ENCODE measurements at places on chromosomes 13 and 19.

DNA sequence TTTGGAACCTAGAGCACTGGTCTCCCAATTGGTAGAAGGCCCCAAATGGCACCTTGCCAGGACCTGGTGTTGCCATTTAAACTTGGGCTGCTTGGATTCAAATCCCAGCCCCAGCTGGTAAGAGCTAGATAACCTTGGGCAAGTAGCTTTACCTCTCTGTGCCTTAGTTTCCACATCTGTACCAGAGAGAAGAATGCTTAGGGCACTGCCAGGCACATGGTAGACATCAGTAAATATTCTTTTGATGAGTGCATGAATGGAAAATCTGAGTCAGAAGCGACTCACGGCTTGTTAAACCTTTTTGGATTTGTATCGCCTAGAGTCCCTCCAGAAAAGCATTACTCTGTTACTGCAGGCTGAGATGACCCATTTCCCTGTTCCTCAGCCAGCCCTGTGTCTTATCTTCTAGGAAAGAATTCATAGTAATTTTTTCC lies 90.9 kb downstream of the SIPA1L3 start:
- DNase-seq = no peak

DNA sequence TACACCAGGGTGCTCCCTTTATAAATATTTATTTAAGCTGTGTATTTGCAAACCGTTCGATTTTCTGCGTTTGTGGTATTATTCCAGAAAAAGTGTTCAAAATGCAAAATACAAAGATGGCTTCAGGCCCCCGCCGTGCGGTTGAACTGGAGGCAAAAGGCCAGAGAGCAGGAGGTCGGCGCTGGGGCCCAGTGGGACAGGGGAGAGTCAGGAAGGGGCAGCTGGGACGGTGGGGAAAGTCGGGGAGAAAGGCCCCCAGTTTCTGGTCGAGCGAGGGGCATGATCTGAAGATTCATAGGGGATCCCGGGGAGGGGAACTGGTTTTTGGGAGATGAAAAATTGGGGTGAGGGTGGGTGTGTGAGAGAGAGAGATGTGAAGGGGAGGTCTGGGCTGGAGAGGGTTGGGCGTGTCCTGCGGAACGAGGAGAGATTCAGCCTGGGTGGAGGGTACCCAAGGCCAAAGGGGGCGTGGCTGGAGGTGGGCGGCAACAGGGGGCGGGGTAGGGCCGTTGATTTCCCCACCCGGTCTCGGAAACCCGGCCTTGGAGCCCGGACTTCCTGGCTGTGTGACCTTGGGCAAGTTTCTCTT lies 678 bp downstream of the ISOC2 start:
- peak; percentile 35 for DNase-seq

GRCh38 chr19:43674183-43674582 lies 4.2 kb upstream of the PLAUR start:
- DNase-seq = no peak

DNA sequence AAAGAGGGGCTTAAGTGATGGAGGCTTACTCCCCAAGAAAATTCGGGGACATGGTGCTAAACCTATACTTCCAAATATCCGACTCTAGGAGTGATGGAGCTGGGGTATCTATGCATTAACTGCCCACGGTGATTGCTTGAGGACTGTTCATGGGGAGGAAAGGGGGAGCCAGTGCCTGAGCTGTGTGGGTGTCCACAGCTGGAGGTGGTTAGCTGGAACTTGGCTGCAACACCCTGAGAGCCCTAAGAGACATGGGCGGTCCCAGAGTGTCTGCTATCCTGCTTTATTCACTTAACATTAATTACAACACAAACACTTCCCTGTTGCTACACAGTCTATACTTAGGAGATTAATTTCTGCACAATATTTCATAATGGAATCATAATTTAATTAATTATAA lies 28.1 kb upstream of the POMP start:
- DNase-seq = no peak

GRCh38 chr19:3577723-3578344 lies 5.1 kb downstream of the HMG20B start:
- no peak for DNase-seq

DNA sequence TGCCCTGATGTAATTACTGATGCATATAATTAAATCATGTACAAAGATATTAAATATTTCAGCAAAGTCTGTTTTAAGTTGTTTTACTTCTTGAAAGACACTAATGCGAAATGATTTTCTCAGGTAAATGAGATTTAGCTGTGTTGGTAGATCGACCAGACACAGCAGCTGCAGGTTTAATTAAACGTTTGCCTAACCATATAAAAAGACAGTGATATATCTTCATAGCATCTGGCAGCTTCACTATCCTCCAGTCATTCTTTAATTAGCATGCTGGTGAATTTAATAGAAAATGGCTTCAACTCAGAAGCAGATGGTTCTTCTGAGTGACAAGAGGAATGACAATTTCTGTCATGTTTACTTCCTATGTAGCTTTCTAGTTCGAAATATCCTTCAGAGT lies 69.3 kb downstream of the NHLRC3 start:
- DNase-seq = no peak

- no peak for DNase-seq
These were observed 94.4 kb downstream of the URI1 start for GRCh38 chr19:30036154-30037129.

DNA sequence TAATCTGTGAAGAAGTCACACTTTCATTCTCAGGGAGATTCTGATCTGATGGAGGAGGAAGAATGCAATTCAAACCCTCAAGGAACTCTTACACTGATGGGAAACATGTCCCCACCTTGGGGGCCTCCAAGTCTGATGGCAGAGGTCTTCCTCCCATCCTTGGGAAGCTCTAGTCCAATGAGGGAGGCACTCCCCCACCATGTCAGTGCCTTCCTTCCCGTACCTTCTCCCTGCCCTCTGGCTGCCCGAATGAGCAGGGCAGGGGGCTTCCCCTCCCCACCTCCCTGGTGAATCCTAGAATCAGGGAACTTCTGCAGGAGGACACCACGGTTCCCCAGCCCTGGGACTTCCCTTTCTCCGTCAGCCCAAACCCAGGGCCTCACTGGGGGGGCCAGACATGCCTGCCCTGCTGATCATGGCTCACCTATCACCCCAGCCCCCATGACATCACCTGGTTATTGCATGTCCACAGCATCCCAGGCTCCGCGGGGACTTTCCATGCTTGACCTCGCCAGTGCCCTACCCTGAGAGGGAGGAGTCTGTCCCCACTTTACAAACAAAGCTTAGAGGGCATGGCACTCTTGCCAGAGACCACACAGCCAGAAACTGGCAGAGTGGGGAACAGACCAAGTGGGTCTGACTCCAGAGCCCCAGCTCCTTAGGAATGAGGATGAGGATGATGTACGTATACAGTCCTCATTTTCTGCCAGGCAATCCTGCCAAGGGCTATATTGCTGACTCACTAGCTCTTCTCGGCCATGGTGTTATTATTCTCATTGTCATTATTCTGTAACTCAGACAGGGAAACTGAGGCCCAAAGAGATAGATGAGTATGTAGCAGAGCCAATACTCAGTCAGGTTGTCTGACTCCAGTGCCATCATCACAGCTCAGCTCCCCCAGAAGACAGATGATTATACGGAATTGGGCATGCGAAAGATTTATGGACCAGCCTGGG lies 9.6 kb upstream of the BCL3 start:
- DNase-seq = no peak

DNA sequence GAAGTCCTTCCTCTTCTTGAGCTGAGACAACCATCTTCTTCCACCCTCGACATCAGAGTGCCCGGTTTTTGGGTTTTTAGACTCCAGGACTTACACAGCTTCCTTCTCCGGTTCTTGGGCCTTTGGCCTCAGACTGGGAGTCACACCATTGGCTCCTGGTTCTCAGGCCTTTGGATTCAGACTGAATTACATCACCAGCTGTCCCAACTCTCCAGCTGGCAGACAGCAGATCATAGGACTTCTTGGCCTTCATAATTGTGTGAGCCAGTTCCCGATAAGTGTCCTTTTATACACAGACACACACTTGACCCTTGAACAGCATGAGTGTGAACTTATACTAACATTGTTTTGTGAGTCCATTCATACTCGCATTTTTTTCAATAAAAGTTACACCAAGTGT lies 166.0 kb upstream of the UBL3 start:
- no peak for DNase-seq

GRCh38 chr19:28351761-28352160 lies 861.2 kb downstream of the UQCRFS1 start:
- DNase-seq = no peak

DNA sequence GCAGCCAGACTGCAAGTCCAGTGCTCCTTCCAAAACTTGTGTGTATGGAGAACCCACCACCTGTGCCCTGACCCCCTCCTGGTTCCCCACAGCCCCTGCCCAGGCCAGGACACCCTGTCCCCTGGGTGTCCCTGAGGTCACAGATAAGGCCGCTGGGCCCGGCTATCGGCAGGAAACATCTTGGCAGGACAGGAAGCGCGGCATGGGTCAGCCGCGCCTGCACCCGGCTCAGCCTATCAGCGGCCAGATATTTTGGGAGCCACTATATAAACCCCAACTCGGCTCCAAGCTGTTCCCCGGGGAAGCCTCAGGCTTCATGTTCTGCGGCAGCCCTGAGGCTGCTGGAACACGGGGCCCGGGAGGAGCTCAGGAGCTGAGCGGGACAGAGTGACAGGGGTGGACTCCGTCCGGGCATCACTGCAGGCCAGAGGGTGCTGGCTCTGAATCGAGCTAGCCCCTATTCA lies 60.8 kb downstream of the AP1M1 start:
- DNase-seq = no peak

- no peak for DNase-seq
These were observed 10.4 kb downstream of the SBK2 start for GRCh38 chr19:55526216-55527196.

DNA sequence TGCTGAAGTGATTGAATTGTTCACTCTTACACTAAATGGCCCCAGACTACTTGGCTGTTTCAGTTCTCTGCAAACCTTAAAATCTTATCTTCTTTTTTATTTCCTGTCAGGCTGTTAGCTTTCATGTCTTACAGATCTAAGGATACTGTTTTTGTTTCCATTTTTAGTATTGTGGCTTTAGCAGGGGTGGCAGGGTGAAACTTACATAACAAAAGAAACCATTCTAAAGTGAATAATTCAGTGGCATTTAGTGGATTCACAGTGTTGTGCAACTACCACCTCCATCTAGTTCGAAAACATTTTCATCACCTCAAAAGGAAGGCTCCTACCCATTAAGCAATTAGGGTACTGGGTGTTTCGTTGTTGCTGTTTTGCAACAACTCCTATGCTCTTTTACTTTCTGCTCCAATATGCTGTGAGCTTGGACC lies 19.8 kb downstream of the TMEM272 start:
- no peak for DNase-seq

GRCh38 chr19:13399746-13400145 lies 106.5 kb downstream of the CACNA1A start:
- DNase-seq = no peak

Data from caudate nucleus (tissue), 63 donors.